Osteoblast (primary cell): ENCODE measurements at places on chromosomes 2 and 18. TPM values are rescaled to one million over a fixed set of nuclear protein-coding genes. Genes with fewer than 3 reads are reported as not detected.

The CRYGC gene
- not detected in 2 replicates for total RNA-seq

DNA sequence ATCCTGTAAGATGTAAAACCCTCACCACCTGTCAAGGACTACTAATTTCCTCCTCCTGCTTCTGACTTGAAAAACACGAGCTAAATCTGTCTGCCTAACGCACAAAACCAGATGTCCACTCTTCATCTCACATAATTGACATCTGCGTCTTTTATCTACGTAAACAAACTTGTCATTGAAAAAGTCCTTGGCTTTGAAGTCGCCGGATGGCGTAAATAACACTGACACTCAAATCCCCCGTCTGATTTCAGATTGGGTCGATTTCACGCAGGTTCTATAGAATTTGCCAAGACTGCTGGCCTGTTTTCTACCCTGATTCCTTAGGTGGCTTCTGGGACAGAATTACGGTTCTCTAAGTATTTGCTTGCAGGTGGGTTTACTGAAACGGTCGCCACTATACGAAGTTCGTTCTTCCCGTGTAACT is 539 bp upstream of the MOB4 start:
- peaks cover 10% of the 10 kb centered on the region for H3K4me1 ChIP-seq
- H3K4me3 ChIP-seq = peak overlapping the region; percentile 97
- no peaks in the 10 kb centered on the region for H3K27me3 ChIP-seq
- peak overlapping the region; percentile 76 for H3K27ac ChIP-seq

DNA sequence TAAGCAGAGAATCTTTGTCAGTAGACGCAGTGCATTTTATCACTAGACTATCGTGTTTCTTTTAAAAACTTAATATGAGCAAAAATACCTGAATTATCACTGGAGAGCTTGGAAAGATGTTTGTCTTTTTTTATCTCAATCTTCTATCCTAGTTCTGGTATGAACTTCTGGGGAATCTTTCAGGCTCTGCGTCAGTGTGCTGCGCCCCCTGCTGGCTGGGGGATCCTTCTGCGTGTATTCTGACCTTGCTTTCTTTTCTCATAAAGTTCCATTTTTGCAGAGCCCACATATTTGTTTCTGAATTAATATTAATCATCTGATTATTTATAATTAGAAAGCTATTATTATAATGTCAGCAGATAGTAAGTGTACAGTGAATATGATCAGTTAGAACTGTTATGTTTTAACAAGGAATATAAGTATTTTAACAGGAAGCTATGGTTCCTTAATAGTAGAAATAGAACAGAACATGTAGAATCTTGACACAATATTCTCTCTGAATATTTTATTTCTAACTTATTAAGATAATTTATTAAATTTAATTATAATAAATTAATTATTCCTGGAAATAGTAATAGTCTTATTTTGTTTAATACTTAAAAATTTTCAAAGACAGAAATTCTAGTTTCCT is 945.0 kb upstream of the CRIM1 start:
- no peak overlapping the region for H3K27ac ChIP-seq
- DNase-seq = no peak
- no peaks in the 10 kb centered on the region for H3K27me3 ChIP-seq
- H3K36me3 ChIP-seq = no peaks in the 10 kb centered on the region
- H3K4me3 ChIP-seq = no peak overlapping the region

- H3K36me3 ChIP-seq = no peaks in the 10 kb centered on the region
- H3K4me1 ChIP-seq = peaks cover 7% of the 10 kb centered on the region
- H3K27me3 ChIP-seq = no peaks in the 10 kb centered on the region
Measured at GRCh38 chr2:230537531-230537976, 121.6 kb downstream of the SP100 start.

- peaks cover 20% of the 10 kb centered on the region for H3K27me3 ChIP-seq
- H3K36me3 ChIP-seq = no peaks in the 10 kb centered on the region
- peaks cover 3% of the 10 kb centered on the region for H3K4me1 ChIP-seq
- DNase-seq = peak; percentile 51
- H3K27ac ChIP-seq = no peak overlapping the region
Measured at GRCh38 chr2:120392923-120393322, 47.0 kb downstream of the INHBB start.
